ENCODE measurements at places on chromosomes 11 and 22. TPM values are rescaled to one million over a fixed set of nuclear protein-coding genes. Genes with fewer than 3 reads are reported as not detected.

- peak; percentile 92 for DNase-seq
Observed at GRCh38 chr11:19864141-19865140, 151.8 kb downstream of the NAV2 start.

DNA sequence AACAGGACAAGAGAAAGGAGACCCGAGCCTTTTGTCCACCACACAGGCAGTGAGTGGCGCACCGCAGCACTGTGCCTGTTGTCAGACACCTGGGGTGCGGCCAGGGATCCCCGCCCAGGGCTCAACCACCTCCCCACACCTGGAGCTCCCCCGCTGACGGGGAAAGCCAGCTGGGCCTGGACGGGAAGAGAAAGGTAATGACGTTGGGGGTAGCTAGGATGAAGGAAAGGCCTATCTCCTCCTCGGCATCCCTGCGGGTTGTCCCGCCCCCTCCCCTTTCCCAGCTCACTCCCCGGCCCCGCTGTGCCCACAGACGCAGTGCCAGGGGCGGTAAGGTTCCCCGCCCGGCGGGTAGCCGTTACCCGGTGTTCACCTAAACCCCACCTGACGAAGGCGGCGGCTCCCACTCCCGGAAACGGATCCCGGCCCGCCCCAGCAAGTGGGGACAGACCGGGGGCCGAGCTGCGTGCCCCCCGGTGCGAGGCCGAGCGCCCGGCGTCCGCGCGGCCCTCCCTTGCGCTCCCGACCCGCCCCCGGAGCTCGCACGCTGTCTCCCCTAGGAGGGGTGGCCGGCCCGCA lies 495 bp downstream of the HYOU1 start:
- DNase-seq: no peak

GRCh38 chr11:9029422-9029821 lies 25.6 kb upstream of the NRIP3 start:
- DNase-seq: no peak

DNA sequence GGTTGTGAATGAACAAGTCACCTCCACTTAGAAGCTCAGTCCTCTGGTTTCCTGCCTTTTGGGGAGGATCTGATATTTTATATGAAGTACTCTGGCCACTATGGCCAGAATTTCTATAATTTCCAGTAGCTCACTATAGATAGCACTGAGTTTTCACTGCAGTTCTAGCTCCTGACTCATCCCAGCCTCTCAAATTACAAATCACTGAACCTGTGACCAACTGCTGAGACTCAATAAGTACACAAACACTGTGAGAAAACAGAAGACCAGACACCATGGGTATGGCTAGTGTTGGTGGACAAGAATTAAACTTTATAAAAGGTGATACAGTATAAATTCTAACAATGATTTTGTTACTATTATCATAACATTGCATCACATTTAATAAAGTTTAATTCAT lies 47.1 kb upstream of the UCP3 start:
- DNase-seq: no peak

GRCh38 chr11:95661162-95661561 lies 128.4 kb downstream of the FAM76B start:
- no peak for DNase-seq

- DNase-seq: no peak
Observed at GRCh38 chr22:49701380-49702067, 126.1 kb downstream of the BRD1 start.

DNA sequence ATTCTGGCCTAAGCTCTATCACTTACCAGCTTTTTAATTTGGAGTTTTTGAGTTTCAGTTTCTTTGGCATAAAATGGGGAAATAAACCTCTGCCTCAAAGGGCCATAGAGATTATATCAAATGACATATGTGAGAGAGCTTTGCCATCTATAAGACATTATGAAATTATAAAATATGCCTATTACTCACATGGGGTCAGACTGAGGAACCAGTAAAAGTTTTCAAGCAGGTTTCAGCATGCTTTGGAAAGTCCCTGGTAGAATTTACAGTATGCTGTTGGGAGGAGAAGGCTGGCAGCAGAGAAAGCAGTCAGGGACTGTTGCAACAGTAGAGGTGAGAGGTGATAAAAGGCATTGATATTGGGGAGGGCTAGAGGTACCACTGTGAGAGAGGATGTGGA lies 13.6 kb upstream of the MTNR1B start:
- DNase-seq: no peak

DNA sequence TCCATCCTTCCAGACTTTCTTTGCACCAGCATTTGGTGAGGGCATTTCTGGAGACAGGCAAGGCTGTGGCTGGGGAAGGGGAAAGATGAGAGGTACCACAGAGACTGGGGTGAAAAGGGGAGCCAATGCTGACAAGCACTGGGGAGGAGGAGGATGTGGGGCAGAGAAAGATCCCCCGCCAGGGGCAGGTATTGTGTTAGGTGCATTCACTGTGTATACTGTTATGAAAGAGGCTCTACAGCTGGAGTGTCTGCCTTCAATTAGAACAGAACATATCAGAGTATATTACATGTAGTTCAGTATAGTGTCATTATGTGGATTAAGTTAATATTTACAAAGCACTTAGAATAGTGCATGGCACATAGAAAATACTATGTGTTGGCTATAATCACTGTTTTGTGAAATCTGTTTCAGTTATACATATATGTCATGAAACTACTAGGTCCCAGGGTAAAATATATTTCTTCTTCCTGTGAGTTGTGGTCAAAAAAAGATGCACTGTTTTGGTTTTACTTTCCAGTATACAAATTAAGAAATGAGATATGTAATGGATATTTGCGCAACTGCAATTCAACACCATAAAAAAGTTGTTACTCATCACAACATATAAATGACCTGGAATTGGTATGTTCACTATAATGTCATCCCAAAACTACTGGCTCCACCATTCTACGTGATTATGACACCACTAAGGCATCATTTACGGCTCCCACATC lies 8.4 kb downstream of the MSANTD2 start:
- no peak for DNase-seq

DNA sequence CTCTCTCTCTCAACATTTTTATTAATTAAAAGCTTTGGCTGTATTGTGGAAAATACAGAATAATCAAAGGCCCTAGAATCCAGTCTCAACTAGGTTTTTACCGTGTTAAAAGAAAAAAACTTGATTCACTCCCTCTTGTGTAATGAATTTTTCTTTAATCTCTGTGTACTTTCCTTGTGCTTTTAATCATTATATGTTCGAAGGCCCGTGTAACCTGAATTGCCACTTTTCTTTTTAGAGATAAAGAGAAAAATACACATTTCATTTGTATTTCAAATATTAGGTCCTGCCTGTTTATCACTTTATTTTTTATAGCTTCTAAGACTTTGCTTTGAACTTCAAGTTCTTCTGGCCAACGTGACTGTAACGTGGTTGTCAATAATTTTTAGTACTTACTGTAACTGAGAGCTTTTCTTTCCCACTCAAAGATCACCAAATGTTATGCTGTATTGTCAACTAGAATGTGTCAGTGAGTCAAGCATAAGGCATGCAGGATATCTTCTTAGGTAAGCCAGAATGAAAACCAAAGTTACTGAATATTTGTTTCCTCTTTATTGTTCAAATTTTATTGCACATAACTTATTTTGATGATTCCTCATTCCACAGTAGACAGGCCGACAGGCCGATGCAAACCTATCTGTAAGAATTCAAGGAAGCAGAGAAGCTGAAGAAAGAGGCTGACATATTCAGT lies 23.3 kb upstream of the FAR1 start:
- peak; percentile 29 for DNase-seq

GRCh38 chr11:45341372-45341771 lies 55.2 kb upstream of the SYT13 start:
- no peak for DNase-seq

Gene TMEM191C
- 0.47 TPM for polyA plus RNA-seq

Gene CARD16
- polyA plus RNA-seq: 26.8 TPM

Data from endothelial cell of umbilical vein (primary cell).